ENCODE measurements at places on chromosomes 6 and 20.

- DNase-seq, result peak; percentile 46
Observed at GRCh38 chr20:51800872-51801121, 1.5 kb downstream of the SALL4 start.

- no peak for DNase-seq
Observed at GRCh38 chr6:168206186-168206585, 113.4 kb downstream of the DACT2 start.

GRCh38 chr6:25706314-25707014 lies 48.1 kb upstream of the SLC17A4 start:
- peak; percentile 18 for DNase-seq

DNA sequence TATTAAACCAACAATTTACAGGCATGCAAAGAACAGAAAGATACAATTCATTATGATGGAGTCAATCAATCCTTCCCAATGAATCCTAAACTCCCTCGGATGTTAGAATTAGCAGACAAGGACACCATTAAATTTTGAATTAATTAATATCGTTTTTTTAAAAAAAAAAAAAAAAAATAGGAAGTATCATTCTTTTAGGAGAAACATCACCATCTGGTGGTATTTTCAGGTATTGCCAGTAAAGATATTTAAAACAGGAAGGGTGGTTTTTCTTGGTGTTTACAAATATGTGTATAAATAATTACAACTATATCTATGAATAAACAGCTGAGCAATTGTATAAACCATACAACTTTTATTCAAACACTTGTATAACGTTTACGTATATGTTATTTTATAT lies 564.4 kb downstream of the HAO1 start:
- peak; percentile 9 for DNase-seq

DNA sequence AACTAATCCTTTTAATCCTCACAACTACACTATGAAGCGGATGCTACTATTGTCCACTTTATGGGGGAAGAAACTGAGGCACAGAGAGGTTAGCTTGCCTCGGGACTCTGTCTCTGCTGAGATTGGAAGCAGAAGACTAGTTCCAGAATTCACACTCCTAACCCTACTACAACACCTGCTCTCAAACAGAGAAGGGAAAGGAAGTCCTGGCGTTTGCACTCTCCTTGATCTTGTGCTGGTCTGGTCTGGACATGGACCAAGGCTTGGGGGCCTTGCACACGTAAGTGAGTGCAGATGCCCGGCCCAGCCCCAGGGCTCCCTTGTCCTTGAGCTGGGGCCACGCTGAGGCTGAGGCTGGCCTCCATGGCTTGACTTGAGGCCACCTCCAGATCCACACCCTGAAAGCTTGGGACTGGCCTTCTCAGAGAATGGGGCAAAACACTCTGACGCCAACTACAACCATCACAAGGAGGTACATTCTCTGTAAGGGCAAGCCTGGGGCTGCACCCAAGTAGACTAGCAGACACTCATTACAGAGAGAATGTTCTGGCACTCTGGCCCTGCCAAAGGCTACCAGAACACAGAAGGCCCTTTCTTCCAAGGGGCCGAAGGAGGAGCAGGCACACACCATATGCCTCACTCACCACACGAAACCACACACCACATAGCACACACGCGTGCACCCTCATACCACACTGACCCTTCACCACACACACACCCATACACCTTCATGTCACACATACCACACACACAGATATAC lies 33.3 kb upstream of the EZR start:
- no peak for DNase-seq

- DNase-seq, result no peak
Observed at GRCh38 chr20:23752019-23752418, 1.3 kb upstream of the CST1 start.

- DNase-seq, result peak; percentile 97
Observed at GRCh38 chr6:5968817-5969734, 37.6 kb downstream of the NRN1 start.

DNA sequence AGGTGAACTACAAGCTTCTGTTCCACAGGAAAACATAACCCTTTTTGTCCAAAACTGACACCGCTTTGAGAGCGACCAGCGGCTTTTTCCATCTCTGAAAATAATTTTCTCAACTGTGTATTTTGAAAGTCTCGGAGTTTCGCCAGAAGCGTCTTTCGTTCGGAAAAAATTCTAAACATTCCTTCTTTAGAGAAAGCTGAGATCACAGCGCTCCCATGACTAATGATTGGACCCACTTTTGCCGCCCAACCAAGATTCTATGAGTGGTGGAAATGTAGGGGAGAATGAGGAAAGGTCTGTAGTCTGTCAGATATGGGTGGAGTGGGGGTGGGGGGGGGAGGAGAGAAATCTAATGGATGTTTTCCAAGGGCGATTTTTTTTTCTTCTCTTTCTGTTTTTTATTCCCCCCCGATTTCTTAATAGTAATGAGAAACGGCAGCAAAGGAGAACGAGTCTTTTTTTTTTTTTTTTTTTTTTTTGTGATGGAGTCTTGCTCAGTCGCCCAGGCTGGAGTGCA lies 189.3 kb downstream of the TRIM27 start:
- DNase-seq, result no peak

DNA sequence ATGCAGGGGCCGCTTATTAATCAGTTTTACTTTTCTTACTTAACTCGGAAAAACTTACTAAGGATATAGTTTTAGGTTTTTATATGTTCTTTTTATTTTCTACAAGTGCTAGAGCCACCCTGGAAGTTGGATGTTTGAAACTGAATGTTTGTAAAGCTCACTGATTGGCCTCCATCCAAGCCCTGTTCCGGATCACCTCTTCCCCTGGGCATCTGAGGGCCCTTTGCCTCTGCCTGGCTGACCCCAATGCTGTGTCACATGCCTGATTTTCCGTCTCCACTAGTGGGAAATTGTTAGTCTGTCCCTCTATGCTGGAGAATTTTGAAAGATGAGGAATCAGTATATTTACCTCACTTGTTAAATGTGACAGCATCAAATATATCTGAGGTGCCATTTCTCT lies 79.3 kb downstream of the SLC35F1 start:
- DNase-seq, result no peak

DNA sequence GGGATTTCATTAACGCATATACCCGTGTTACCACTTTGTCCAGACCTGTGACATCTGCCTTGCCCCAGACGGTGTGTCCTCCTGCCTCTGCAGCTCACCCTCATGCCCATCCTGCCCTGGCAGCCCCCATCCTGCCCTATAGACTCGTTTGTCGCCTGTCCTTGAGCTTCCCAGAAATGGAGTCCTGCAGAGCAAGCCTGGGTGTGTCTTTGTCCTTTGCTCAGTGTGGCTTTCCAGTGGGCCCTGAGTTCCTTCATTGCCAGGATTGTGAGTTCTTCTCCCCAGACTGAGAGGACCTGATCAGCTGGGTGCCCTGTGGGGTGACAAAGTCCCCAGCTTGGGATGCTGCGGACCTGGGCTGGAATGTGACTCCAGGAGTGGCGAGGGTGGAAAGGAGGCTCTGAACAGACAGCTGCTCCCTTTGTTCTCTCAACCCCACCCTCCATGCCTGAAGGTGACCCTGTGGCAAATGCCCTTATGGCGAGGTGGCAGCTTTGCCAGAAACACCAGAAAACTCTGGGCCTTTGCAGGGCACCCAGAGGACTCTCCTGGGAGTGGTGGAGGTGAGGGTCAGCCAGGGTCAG lies 2.4 kb upstream of the CST3 start:
- no peak for DNase-seq

GRCh38 chr6:8420031-8420588 lies 15.2 kb downstream of the SLC35B3 start:
- DNase-seq, result no peak

- no peak for DNase-seq
Observed at GRCh38 chr20:62133051-62133845, 9.9 kb downstream of the PSMA7 start.

- DNase-seq, result no peak
Observed at GRCh38 chr20:36591281-36591680, 14.3 kb upstream of the RAB5IF start.
